ENCODE measurements at places on chromosomes 5 and 9. TPM values are rescaled to one million over a fixed set of nuclear protein-coding genes. Genes with fewer than 3 reads are reported as not detected.

Gene IRX1
- 7.9 TPM for total RNA-seq

DNA sequence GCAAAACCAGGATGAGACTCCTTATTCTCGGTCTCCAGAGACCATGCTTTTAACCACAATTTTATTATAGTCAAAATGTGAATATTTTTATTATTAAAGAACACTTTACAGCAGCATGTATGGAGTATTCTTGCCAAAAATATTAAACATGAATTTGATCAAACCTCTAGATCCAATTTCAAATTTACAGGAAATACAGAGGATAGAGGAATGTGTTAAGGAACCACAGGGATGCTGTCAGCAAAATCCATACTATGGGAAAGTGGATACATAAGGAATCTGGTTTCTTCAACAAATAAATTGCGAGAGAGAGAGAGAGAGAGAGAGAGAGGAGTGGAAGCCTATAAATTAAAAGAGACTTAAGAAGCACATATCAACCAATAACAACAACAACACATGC, 348.2 kb upstream of the NUDT12 start:
- DNase-seq = no peak

GRCh38 chr9:93731963-93732362, 155.6 kb downstream of the PHF2 start:
- no peak for DNase-seq

- DNase-seq = no peak
Observed at GRCh38 chr9:129888293-129889121, 53.2 kb downstream of the USP20 start.

GRCh38 chr9:967436-967835, 9.0 kb upstream of the DMRT3 start:
- DNase-seq = no peak

- no peak for DNase-seq
Observed at GRCh38 chr5:43038496-43038989, 1.6 kb downstream of the ANXA2R start.
